ENCODE measurements at places on chromosomes 1 and 21.

GRCh38 chr21:27062443-27062842 lies 95.6 kb upstream of the ADAMTS5 start:
- no peak for DNase-seq

DNA sequence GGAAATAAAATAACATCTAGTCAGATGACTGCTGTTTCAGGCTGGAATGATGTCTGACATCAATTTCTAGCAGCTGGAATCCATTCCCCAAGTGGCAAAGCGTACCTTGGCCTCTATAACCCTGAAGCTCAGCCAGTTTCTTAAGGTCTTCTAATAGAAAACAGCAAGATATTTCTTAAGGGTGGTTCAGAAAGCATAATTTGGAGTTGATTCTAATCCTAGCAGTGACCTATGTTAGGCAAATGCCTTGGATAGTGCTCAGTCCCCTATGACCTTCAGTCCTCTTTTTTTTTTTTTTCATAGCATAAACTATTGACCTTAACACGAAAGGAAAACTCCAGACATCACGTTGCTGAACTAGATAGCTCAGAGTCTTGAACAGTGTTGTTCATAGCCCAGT lies 56.5 kb downstream of the LAMC2 start:
- no peak for DNase-seq

- DNase-seq: no peak
Observed at GRCh38 chr1:226644541-226645176, 94.4 kb downstream of the ITPKB start.

- DNase-seq: no peak
Observed at GRCh38 chr1:245213066-245213831, 58.5 kb downstream of the KIF26B start.

- DNase-seq: no peak
Observed at GRCh38 chr1:225341642-225342041, 86.2 kb downstream of the LBR start.

DNA sequence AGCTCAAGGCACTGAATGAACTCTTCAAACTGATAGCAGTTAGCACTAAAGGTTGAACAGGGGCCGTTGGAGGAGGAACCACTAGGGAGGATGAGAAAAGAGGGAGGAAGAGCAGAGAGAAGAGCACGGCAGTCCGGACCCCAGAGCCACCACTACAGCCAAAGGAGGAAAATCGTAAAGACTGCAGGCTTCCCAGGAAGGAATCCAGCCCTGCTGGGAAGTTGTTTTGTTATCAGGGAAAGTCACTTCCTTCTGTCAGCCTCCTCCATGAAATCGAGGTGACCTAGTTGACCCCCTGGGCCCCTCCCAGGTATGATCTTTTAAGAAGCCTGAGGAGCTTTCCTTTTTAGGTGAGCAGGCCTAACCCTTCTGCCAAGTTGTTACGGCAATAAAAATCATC lies 88.2 kb downstream of the PBX1 start:
- DNase-seq: no peak

- no peak for DNase-seq
Observed at GRCh38 chr1:219581344-219581743, 31.6 kb downstream of the ZC3H11B start.

GRCh38 chr1:37574834-37575480 lies 18.2 kb downstream of the DNALI1 start:
- no peak for DNase-seq

DNA sequence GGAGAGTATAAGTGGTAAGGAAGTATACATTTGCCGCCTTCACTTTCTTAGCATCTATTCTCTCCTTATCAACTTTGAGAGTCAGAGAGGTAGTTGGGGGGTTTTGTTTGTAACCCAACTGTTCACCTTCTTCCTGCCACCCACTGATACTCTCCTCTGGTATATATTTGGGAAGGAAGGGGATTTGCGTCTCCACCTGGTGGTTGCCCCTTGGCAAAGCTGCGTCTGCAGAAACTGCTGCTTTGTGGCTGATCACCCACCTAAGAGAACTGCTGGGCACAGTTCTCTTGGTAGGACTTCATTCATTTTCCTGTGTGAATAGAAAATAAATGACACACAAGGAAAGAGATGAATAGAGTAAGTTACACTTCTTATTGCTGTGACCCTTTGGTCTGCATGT lies 87.0 kb downstream of the SYT14 start:
- DNase-seq: no peak

DNA sequence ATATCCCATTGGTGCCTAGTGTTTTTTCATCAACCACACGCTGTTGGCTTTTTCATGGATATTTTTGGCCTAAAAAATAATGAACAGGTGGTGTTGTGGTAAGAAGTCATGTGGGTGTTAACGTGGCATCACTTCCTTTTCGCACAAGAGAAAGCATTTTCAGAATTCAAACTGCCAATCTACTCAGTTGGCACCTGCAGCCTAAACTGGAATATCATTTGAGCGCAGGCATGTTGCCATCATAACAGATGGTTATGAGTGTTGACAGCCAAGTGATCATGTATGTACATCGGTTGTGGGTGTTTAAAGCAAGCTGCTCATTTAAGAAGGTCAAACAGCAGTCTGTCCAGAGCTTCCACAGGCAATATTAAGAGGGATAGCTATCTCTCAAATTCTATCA lies 1963.0 kb downstream of the NCAM2 start:
- DNase-seq: no peak

GRCh38 chr1:196049407-196049806 lies 558.8 kb downstream of the KCNT2 start:
- DNase-seq: no peak

DNA sequence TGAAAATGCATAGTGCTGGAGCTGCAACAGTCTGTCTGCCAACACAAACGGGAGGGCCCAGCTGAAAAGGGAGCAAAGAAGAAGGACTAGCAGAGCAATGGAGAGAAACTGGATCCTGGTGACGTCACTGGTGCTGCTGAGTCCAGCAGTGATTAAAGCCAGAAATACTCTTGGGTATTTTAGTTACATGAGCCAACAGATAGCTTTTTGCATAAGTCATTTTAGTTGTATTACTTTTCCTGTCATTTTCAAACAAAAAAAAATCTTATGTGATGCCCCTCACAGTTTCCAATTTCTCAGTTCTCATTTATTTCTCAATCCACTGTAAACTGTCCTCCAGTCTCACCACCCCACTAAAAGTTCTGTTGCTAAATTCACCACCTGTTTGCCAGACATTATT lies 38.7 kb upstream of the NEK7 start:
- no peak for DNase-seq

DNA sequence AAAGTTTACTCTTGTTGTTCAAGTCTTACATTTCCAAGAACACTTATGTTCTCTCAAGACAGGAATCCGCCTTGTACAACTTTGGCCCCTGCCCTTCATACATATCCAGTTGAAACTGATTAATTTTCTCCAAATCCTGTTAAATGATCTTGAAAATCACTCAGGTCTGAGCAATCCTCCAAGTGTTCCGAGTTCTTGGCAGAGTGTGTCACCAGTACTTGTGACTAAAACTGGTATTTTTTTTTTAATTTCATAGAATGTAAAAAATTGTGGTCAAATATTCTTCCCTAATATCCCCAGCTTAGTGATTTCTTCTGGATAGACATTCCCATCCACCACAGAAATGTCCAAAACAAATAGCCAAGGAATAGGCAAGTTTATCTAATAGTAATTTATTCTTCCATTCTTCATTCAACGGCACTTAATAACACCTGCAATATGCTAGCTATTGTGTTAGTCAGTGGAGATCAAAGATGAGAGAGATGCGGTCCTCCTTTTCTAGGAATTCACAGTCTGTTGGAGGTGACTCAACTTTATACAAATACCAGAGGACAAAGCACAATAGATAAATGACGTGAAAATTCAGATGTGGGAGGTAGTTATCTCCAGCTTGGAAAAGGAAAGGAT lies 71.4 kb downstream of the DIRAS3 start:
- DNase-seq: no peak

GRCh38 chr1:91750398-91750996 lies 135.5 kb downstream of the TGFBR3 start:
- DNase-seq: no peak

DNA sequence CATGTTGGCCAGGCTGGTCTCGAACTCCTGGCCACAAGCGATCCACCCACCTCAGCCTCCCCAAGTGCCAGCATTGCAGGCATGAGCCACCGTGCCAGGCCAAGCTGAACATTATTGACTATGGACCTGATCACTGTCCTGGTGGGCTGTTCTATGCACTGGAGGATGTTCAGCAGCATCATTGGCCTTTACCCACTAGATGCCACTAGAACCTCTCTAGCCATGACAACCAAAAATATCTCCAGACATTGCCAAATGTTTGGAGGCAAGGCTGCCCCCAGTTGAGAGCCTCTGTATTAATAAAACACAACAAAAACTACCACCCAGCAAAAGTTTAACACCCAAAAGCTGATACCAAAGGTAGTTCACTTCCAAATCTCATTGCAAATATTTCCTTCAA lies 110.8 kb upstream of the SOD1 start:
- no peak for DNase-seq

- DNase-seq: no peak
Observed at GRCh38 chr1:153578490-153578889, 12.8 kb upstream of the S100A2 start.

DNA sequence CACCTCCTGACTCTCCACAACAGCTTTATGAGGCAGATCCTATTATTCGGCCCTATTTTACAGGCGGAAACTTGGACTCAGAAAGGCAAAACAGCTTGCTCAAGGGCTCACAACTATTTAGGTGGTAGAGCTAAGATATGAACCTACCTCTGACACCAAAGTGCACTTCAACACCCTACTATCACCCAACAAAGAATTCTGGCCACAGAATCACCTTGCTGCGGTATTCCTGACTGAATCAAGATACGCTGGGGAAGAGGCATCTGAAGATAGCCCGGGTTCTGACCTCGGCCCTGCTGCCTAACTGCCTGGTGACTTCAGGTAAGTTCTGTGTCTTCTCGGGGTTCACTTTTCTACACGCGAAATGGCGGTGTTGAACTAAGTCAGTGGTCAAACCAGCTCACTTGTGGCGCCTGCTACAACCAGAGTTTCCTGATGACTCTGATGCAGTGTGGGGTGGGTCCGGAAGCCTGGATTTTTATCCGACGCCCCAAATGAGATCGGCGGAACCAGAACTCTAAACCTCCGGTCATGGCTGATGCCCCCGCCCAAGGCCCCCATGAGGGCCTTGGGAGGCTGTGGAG lies 608 bp downstream of the PEF1 start:
- no peak for DNase-seq

- no peak for DNase-seq
Observed at GRCh38 chr1:220219865-220220698, 52.2 kb downstream of the RAB3GAP2 start.

- no peak for DNase-seq
Observed at GRCh38 chr1:242017580-242018233, 18.8 kb upstream of the MAP1LC3C start.

DNA sequence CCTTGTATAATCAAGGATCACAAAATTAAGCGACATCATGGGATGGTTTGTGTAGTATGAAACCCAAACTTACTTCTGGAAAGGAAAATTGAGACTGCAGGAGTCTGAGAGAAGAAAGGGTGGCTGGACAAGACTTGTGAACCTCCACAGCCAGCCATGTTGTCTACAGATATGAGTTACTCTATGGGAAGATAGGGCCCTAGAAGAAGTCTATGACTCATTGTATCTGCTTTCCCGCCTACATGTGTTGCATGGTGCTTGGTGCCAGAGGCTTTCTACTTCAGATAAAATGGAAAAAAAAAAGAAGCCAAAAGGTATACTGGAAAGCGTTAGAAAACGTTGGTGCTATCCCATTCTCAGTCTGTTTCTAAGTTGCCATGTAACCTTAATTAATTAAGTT lies 18.7 kb upstream of the OR6N2 start:
- DNase-seq: no peak

GRCh38 chr21:18251065-18251464 lies 6.4 kb downstream of the CHODL start:
- no peak for DNase-seq

DNA sequence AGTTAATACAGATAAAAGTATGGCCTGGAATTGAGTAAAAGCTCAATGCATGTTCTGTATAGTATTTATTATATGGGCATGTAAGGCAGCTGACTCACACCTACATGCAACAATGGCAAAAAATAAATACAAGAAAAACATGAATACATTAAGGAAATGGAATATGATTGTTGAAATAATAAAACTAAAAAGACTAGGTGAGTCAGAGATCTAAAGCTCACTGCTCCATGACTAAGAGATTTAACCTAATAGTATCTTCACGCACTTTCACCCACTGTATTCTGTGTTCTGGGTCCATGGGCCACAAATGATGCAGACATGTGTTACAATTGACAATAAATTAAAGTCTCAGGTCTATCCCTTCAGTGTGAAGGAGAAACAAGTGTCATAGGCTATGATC lies 607.0 kb downstream of the AGBL4 start:
- no peak for DNase-seq

DNA sequence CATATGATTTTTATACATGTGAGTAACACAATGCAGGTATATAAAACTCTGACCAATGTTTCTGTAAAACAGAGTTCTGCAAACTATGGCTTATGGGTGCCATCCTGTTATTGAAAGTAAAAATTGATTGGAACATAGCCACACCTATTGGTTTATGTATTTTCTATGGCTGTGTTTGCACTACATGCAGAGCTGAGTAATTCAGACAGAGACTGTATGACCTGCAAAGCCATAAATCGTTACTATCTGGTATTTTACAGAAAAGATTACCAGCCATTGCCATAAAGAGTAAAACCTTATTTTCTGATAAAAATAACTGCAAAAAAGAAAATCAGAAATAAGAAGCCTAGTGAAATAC lies 13.1 kb downstream of the GBP1 start:
- no peak for DNase-seq

DNA sequence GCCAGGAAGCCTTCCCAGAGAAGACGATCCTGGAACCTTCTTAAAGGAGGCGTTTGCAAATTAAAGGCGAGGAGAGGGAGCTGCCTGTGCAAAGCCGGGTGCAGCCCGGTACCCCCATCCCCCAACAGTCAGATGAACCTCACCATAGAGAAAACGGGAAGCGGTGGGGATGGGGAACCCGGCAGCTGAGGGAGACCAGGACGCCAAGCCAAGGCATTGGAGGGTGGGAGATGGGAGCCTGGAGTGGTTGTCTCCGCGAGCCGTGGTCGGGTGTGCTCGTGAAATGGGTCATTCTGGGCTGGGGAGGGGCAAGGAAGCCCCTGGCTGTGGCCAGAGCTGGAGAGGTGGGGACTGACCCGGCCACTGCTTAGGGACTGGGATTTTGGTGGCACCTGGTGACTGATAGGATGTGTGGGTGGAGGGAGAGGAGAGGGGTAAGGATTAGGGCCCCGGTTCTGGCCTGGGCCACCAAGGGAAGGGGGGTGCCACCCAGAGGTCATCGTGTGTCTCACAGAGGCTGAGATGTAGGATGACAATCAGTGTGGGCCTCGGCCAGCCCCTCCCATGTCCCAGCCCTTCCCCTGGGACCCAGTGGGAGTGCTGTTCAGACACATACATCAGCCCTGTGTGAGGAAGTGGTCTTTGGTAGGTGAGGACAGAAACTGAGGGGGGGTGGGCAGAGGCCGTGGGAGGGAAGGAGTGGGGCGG lies 676 bp upstream of the PADI2 start:
- no peak for DNase-seq

DNA sequence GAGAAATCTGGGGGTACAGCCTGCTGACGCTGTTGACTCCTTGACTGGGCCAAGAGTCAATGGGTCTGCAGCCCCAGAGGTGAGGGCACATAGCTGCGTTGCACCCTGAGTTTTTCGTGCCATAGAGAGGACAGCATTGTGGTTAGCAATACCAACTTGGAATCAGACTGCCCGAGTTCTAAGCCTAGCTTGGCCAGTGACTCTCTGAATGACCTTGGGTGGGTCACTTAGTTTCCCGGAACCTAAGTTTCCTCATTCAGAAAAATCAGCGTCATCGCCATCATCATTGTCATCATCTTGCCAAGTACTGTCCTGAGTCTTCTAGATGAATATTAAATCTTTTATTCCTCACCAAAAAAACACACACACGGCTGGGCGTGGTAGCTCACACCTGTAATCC lies 151.2 kb upstream of the TMEM51 start:
- DNase-seq: no peak

Data from stimulated activated CD8-positive, alpha-beta memory T cell treated with anti-CD3 and anti-CD28 coated beads, Interleukin-4, amount 100 ng/mL, for 4 hours (primary cell).